HL-60 (cell line): ENCODE measurements at places on chromosomes 11 and 22.

DNA sequence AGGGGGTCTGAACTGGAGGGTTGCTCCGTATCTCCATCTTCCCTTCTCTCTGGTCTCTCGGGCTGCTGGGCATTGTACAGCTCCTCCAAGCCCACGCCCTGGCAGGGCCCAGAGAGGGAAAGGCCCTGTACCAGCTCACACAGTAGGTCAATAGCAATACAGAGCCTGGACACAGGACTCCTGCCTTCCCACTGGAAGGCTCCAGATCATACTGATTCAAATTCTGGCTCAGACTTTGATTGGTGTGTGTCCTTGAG lies 6.6 kb downstream of the CSDC2 start:
- no peak for DNase-seq

DNA sequence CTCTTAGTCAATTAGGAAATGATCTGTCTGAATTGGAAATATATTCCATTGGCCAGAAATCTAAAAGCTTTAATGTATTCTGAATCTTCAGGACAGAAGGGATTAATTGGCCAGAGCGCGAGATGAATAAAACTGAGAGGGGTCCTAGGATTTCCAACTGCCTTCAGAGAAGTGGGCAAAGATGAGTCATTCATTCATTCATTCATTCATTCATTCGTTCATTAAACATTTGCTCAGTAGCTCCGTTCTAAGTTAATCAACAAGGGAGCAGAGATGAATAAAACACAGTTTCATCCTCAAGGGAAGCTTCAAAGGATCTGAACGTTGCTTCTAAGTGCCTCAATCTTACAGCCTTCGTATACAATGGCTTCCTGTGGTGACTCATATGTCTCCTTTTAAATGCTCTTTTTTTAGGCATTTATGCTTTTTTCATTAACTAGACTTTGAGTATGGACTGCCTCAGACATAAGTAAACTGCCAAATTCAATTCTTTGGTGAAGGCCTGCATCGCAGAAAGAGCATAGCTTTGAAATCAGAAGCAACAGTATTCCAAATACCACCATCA lies 537.4 kb upstream of the CCDC90B start:
- DNase-seq: no peak

DNA sequence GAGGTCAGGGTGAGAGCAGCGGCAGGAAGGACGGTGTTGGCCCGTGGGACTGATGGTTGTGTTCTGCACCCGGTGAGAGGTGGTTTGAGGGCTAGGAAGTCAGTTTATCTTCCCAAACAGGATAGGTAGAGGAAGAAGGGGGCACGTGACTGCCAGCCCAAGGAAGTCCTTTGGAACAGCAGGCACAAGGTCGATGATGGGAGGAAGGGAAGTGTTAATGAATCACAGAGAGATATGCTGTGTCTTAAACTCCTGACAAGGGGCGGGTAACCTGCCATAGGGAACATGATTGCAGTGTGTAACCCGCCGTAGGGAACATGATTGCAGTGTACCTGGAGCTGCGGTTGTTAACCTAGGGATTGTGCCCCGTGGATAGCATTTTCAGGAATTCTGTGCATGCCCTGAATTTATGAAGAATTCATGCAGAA lies 49.0 kb downstream of the PRR5L start:
- no peak for DNase-seq

DNA sequence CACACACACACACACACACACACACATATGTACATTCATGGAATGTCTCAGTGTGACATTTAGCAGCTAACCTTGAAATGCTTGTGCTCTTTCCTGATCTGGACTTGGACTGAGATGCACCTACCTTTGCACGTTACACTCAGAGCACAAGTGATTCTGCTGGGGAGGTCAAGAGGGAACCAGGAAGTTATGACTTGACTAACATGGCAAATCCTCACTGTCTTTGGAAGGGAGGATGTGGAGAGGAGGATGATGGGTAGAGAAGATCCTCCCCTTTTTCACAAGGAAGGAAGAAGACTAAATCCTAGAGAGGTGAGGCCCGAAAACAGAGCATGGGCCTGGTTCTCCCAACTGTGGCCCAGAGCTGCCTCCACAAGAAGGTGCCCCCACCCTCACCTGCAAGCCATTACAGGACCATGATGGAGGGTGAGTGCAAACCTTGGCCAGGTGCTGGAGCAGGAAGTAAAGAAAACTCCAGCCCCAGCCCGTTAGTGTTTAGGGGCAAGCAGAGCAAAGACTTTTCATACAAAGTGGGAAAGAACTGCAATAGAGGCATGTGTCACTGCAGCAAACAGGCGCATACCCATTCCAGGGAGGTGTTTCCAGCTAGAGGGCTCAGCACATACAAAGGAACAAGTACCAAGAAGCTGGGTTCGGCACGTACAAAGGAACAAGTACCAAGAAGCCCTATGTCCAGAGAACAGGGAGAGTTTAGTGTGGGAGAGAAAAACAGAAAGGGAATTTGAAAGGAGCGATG lies 26.4 kb downstream of the SCN4B start:
- no peak for DNase-seq

DNA sequence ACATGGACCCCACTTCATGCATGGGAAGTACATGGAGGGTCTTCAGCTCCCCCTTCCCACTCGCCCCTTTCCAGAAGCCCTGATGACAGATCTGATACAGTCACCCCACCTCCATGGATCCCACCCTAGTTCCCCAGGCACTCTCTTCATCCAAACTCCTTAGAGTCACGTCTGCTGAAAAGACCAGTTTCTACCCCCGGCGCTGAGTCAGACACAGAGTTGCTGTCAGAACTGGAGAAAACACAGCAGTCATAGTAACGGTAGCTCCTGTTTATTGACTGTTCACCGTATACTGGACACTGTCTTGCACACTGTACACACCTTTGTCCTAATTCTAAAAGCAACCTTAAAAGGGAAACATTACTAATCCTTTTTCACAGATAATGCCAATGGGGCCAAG lies 29.1 kb downstream of the DRD2 start:
- no peak for DNase-seq

DNA sequence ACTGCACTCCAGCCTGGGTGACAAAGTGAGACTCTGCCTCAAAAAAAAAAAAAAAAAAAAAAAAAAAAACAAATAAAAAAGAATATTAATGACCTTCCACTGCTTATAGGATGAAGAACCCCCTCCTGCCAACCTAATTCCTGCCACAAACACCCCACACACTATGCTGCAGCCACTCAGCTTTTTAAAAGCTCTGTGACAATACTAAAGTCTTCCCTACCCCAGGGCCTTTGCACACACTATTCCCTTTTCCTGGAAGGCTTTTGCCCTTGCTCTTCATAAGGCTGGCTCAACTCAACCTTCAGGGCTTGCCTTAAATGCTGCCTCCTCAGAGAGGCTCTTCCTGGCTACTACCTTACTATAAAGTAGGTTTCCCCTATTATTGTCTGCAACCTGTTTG lies 10.8 kb upstream of the KCNJ11 start:
- DNase-seq: no peak
